Type B pancreatic cell (in vitro differentiated cells): ENCODE measurements at places on chromosomes 6 and 20. TPM values are rescaled to one million over a fixed set of nuclear protein-coding genes. Genes with fewer than 3 reads are reported as not detected.

GRCh38 chr20:63315731-63316491, 22.9 kb downstream of the COL20A1 start:
- H3K4me3 ChIP-seq = no peak overlapping the region
- H3K36me3 ChIP-seq = no peaks in the 10 kb centered on the region
- DNase-seq = no peak
- no peaks in the 10 kb centered on the region for H3K4me1 ChIP-seq
- H3K27me3 ChIP-seq = no peaks in the 10 kb centered on the region

- peaks cover 9% of the 10 kb centered on the region for H3K27me3 ChIP-seq
- no peaks in the 10 kb centered on the region for H3K36me3 ChIP-seq
- H3K27ac ChIP-seq = no peak overlapping the region
Measured at GRCh38 chr20:39298121-39298520, 336.0 kb downstream of the DHX35 start.

DNA sequence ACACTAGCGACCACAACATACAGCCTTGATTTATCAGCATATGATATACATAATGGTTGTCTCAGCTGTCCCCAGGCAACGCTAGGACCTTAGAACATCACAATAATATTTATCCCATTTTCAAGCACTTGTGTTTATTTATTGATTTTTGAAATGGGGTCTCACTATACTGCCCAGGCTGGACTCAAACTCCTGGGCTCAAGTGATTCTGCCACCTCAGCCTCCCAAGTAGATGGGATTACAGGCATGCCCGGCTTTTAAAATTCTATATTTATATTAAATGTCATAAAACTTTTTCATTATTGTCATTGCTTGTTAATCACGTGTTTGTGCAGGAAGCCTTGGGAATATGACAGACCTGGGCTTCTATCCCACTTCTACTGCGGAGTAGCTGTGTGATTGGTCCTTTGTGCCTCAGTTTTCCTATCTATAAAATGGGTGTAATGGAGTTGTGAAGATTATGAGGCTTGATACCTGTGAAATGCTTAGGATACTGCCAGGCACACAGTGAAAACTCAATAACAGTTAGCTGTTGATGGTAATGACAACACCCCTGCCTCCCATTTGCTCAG, 10.2 kb downstream of the COL20A1 start:
- no peak overlapping the region for H3K4me3 ChIP-seq
- H3K36me3 ChIP-seq = no peaks in the 10 kb centered on the region
- peaks cover 35% of the 10 kb centered on the region for H3K27me3 ChIP-seq
- H3K27ac ChIP-seq = no peak overlapping the region
- DNase-seq = no peak
- peaks cover 3% of the 10 kb centered on the region for H3K4me1 ChIP-seq

- H3K36me3 ChIP-seq = peaks cover 5% of the 10 kb centered on the region
- peaks cover 22% of the 10 kb centered on the region for H3K4me1 ChIP-seq
- peak overlapping the region; percentile 99 for H3K27ac ChIP-seq
- H3K27me3 ChIP-seq = peaks cover 11% of the 10 kb centered on the region
- DNase-seq = no peak
- H3K4me3 ChIP-seq = peak overlapping the region; percentile 92
Measured at GRCh38 chr6:144217264-144217663, 66.9 kb downstream of the STX11 start.

The NELFCD gene
- total RNA-seq = 73.0 and 110 TPM in 2 replicates

GRCh38 chr20:50290112-50290511, 99.5 kb downstream of the CEBPB start:
- H3K27ac ChIP-seq = no peak overlapping the region
- H3K27me3 ChIP-seq = no peaks in the 10 kb centered on the region
- no peaks in the 10 kb centered on the region for H3K36me3 ChIP-seq
- H3K4me1 ChIP-seq = peaks cover 22% of the 10 kb centered on the region

The CTNNBL1 gene
- total RNA-seq = 52.2 and 60.0 TPM in 2 replicates

The HLA-DRA gene
- 1.4 and 2.1 TPM in 2 replicates for total RNA-seq

The TMC2 gene
- not detected in 2 replicates for total RNA-seq

DNA sequence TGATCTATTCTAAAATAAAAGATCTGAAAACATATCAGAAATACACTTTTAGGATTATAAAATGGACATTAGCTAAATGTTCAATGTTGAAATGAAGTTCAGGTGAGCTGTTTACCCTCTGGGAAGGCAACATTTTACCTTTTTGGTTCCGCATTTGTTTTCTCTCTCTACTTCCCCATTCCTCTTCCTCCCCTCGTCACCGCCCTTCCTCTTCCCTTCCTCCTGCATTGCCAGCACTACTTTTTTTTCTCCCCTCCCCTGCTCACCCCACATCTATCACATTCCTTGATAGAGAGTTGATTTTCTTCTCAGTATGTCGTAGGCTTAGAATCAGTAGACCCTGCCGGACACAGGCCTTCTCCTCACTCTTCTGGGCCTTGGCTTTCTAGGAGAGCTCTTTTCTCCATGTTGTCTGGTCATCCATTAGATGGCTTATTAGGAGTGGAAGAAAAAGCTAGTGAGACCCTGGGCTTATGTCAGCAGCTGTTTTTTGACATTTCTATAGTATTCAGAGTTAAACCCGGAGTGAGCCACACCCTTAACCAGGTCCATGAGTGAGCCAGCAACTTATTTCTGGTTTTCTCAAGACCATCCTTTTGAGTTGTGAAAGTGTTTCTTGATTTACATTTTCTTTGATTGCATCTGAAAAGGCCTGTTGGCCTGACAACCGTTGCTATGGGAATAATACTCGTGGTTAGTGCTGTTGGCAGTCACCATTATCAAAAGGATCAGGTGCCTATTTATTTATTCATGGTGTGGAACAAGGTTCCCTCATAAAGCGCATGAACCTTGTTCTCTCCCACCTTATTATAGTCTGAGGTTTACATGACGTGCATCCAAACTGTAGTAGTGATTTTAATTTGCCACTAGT, 90.9 kb downstream of the DTD1 start:
- H3K4me3 ChIP-seq = peak overlapping the region; percentile 8
- H3K27ac ChIP-seq = peak overlapping the region; percentile 87
- no peaks in the 10 kb centered on the region for H3K36me3 ChIP-seq
- peaks cover 34% of the 10 kb centered on the region for H3K4me1 ChIP-seq
- no peaks in the 10 kb centered on the region for H3K27me3 ChIP-seq
- DNase-seq = no peak

The E2F1 gene
- total RNA-seq = 20.7 and 32.8 TPM in 2 replicates

DNA sequence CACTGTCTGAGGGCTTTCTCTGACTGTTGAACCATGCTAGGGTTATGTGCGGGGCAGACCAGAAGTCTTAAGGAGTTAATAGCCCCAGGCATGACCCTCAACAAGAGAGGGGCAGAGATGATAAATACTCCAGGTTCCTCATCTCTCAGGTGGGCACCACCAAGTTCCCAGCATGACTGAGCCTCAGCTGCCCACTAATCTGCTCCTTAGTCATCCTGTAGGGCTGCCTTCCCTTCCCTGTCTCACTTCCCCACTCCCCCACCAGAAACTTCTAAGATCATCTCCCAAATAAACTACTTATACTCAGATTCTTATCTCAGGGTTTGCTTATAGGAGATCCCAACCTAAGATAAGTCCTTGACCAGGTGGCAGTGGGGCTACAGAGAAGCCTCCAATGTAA, 137.2 kb upstream of the PRND start:
- peaks cover 30% of the 10 kb centered on the region for H3K27me3 ChIP-seq
- no peak overlapping the region for H3K27ac ChIP-seq
- no peak overlapping the region for H3K4me3 ChIP-seq
- no peak for DNase-seq
- H3K36me3 ChIP-seq = no peaks in the 10 kb centered on the region

The EPHA7 gene
- total RNA-seq = 22.7 and 48.9 TPM in 2 replicates

The ERVFRD-1 gene
- total RNA-seq = not detected in 2 replicates

GRCh38 chr6:157459327-157459726, 78.3 kb downstream of the ZDHHC14 start:
- peaks cover 46% of the 10 kb centered on the region for H3K4me1 ChIP-seq
- no peak for DNase-seq
- no peak overlapping the region for H3K4me3 ChIP-seq
- peak overlapping the region; percentile 58 for H3K27ac ChIP-seq
- no peaks in the 10 kb centered on the region for H3K36me3 ChIP-seq

DNA sequence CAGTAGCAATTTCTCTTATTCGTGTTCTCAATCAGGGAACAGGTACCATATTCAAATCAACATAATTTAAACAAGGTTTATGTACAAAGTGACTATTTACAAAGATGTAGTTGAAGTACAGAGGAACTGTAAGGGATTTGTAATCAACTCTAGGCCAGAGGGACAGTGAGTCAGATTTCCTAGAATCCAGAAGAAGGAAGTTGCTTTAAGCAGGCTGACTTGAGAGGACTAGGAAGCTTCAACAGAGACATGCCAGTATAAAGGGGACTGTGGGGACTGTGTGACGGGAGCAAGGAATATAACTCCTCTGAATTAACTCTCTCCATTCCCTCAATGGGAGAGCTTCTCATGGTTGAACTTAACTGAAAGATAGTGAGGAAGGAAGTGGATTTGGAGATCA, 427.4 kb upstream of the JAG1 start:
- H3K36me3 ChIP-seq = no peaks in the 10 kb centered on the region
- H3K27me3 ChIP-seq = peaks cover 3% of the 10 kb centered on the region
- H3K4me1 ChIP-seq = no peaks in the 10 kb centered on the region
- H3K27ac ChIP-seq = no peak overlapping the region
- DNase-seq = no peak

DNA sequence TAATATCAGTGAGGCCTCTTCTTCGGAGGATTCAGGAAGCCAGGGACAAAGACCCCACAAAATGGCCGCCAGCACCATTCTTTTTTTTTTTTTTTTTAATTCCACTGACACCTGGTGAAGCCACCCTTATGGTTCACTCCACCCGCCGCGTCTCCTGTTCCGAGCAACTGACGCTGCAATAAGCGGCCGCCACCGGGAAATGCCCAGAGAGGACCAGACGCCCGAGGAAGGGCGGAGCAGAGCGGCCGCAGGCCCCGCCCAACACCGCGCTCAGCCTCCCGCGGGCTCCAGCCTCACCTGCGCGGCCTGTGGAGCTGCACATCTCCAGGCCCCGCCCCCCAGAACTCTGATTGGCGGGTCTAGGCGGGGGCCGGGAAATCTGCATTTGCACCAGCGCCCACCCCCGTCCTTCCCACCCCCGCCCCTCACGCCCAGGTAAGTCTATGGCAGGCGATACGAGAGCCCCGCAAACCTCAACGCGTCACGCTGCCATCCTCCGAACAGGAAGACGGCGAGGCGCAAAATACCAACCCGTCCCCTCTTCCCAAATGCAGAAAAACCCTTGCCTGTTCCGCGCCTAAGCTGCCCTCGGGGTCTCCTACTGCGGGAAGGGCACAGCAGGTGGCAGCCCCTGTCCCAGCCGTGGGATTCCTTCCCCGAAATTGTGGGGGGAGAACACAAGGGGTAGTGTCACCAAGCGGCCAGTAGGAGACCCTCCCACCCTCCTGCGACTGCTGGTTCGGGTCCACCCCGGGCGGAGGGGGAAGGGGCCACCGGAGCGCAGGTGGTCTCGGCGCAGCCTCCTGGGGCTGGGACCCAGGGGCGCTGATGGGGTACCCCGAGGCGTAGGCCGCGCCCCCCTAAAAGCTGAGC, 960 bp downstream of the ATP9A start:
- H3K4me3 ChIP-seq = peak overlapping the region; percentile 93
- peaks cover 16% of the 10 kb centered on the region for H3K4me1 ChIP-seq
- no peaks in the 10 kb centered on the region for H3K36me3 ChIP-seq
- H3K27ac ChIP-seq = peak overlapping the region; percentile 85
- H3K27me3 ChIP-seq = peaks cover 6% of the 10 kb centered on the region

DNA sequence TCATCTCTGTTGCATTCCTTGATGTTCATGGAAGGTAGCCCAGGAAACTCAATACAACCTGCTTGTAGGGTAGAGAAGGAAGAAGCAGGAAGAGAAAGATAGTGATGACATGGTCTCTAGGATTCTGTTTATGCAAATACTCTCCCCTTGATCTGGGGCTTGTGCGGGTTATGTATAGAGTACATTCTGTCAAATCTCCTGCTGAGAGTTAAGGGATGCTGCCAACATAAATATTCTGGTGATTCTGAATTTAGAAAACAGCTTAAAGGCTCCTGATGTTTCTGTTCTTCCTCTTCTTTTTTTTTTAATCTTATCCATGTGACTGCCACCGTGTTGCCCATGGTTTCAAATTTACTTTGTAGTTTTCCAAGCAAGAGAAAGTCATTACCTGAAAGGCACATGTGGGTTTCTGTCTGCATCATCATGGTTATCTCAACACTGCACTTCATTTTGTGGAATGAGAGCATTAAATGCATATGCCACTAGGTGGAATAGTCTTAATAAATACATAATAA, 150.6 kb downstream of the RPS12 start:
- H3K4me3 ChIP-seq = no peak overlapping the region
- peaks cover 3% of the 10 kb centered on the region for H3K27me3 ChIP-seq
- no peak for DNase-seq
- H3K36me3 ChIP-seq = no peaks in the 10 kb centered on the region

GRCh38 chr6:163321717-163322116, 92.8 kb upstream of the QKI start:
- H3K27ac ChIP-seq = no peak overlapping the region
- no peak overlapping the region for H3K4me3 ChIP-seq
- no peak for DNase-seq

The TCF15 gene
- total RNA-seq = 0.94 TPM in 1 of 2 replicates, not detected in the other

DNA sequence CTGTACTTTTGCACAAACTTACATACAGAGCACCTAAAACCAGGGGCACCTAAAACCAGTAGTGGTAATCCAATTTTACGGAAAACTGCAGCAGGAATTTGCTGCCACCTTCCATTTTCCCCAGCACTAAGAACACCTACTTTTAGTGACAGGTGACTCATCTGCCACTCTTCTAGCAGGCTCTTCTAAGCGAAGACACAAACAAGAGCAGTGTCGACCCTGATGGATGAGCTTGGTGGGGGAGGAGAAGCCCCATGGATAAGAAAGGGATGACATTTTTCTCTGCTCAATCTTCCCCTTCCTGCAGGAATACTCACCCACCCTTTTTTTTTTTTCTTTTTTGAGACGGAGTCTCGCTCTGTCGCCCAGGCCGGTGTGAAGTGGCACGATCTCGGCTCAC, 116.9 kb downstream of the GMPR start:
- no peak for DNase-seq
- no peak overlapping the region for H3K27ac ChIP-seq
- no peaks in the 10 kb centered on the region for H3K27me3 ChIP-seq
- H3K36me3 ChIP-seq = peaks cover 6% of the 10 kb centered on the region
- no peak overlapping the region for H3K4me3 ChIP-seq

DNA sequence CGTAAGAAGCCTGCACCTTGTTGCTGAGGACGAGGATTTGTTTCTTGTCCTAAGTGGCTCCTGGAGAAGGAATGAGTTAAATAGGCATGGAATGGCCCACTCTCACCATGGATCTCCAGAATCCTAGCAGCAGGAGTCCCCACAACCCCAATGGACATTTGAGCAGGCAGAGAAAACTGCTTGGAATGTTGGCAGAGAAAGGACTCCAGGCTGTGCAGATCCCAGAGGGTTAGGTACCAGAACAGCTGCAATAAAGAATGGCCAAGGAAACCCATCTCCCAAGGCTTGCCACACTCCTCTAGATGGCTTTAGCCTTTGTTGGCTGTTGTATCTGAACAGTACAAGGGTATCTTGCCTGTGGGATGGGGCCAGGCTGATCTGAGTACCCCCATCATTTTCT, 1415.7 kb upstream of the ADGRB3 start:
- no peaks in the 10 kb centered on the region for H3K4me1 ChIP-seq
- H3K36me3 ChIP-seq = no peaks in the 10 kb centered on the region
- no peak for DNase-seq
- no peaks in the 10 kb centered on the region for H3K27me3 ChIP-seq

GRCh38 chr6:150652848-150653613, 53.3 kb downstream of the PLEKHG1 start:
- H3K27me3 ChIP-seq = no peaks in the 10 kb centered on the region
- no peak for DNase-seq
- no peak overlapping the region for H3K4me3 ChIP-seq
- H3K36me3 ChIP-seq = peaks cover 11% of the 10 kb centered on the region
- H3K4me1 ChIP-seq = peaks cover 7% of the 10 kb centered on the region
- H3K27ac ChIP-seq = no peak overlapping the region

The IPCEF1 gene
- total RNA-seq = 0.40 and 1.0 TPM in 2 replicates

- no peak overlapping the region for H3K27ac ChIP-seq
Measured at GRCh38 chr6:140641412-140641811, 1267.0 kb upstream of the CITED2 start.
